ENCODE measurements at places on chromosomes 1 and 21. TPM values are rescaled to one million over a fixed set of nuclear protein-coding genes. Genes with fewer than 3 reads are reported as not detected.

- H3K4me1 ChIP-seq: peaks cover 40% of the 10 kb centered on the region
- H3K27ac ChIP-seq: peak overlapping the region; percentile 73
- H3K27me3 ChIP-seq: no peaks in the 10 kb centered on the region
- no peaks in the 10 kb centered on the region for H3K36me3 ChIP-seq
- no peak for DNase-seq
- no peak overlapping the region for H3K4me3 ChIP-seq
These were observed 34.3 kb downstream of the CASZ1 start for GRCh38 chr1:10762153-10762523.

The CASZ1 gene
- total RNA-seq: 53.4 TPM

GRCh38 chr1:10544239-10544638 lies 69.5 kb downstream of the PEX14 start:
- no peak overlapping the region for H3K27ac ChIP-seq
- H3K4me3 ChIP-seq: no peak overlapping the region
- DNase-seq: no peak
- H3K4me1 ChIP-seq: peaks cover 5% of the 10 kb centered on the region

The S100A1 gene
- total RNA-seq: not detected

GRCh38 chr1:201361652-201362504 lies 15.6 kb downstream of the TNNT2 start:
- H3K36me3 ChIP-seq: no peaks in the 10 kb centered on the region
- H3K27me3 ChIP-seq: no peaks in the 10 kb centered on the region
- DNase-seq: no peak
- no peak overlapping the region for H3K27ac ChIP-seq

DNA sequence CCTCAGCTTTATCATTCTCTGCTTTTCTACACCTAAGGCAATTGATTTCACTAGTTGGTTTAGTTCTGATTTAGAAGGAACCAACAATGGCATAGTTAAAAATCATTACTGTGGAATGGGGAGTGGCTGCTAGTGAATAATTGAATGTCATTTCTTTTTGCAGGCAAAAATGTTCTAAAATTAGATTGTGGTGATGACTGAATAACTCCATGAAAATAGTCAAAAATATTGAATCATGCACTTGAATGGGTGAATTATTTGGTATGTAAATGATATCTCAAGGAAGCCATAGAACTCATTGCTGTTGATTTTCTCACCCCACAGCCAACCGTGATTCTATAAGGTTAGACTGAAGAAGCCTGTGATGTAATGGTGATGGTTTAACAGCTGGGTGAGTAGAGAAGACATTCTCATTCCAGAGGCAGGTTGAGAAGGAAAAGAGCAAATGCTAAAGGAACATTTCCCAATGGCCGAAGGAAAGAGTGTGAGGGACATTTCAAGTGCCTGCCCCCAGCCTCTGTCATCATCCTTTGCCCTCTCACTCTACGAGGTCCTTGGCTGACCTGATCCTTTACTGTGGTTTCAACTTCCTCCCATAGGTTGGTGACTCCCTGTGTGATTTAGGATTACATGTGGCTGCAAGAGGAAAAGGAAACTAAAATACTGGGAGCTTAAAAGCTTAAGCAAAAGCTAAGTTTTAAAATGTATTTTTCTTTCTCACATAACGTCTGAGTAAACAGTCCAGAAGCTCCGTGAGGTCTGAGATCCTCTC lies 12.5 kb downstream of the OVAAL start:
- no peak for DNase-seq
- H3K4me1 ChIP-seq: peaks cover 11% of the 10 kb centered on the region
- H3K4me3 ChIP-seq: no peak overlapping the region
- H3K27me3 ChIP-seq: no peaks in the 10 kb centered on the region
- H3K27ac ChIP-seq: no peak overlapping the region

The PRAMEF11 gene
- not detected for total RNA-seq

- peak; percentile 60 for DNase-seq
- H3K4me3 ChIP-seq: peak within 1 kb of the TSS; percentile 31
- H3K4me1 ChIP-seq: peaks cover 18% of the 10 kb centered on the region
- no peaks in the 10 kb centered on the region for H3K27me3 ChIP-seq
- no peaks in the 10 kb centered on the region for H3K36me3 ChIP-seq
These were observed at the start of gene SH2D2A for GRCh38 chr1:156816561-156817328. Gene SH2D2A (minus strand): TSS chr1:156816848. CDS start chr1:156816708, 140 bp downstream.

GRCh38 chr1:206557636-206558473 lies 50.5 kb downstream of the RASSF5 start:
- no peaks in the 10 kb centered on the region for H3K27me3 ChIP-seq
- peaks cover 6% of the 10 kb centered on the region for H3K36me3 ChIP-seq
- H3K27ac ChIP-seq: peak overlapping the region; percentile 95
- DNase-seq: no peak

- H3K4me3 ChIP-seq: no peak overlapping the region
- H3K36me3 ChIP-seq: peaks cover 69% of the 10 kb centered on the region
- DNase-seq: no peak
- H3K27me3 ChIP-seq: no peaks in the 10 kb centered on the region
These were observed 58.5 kb downstream of the UBR4 start for GRCh38 chr1:19151537-19151936.

The MUL1 gene
- total RNA-seq: 30.7 TPM

The GPR37L1 gene
- not detected for total RNA-seq

The OR4F16 gene
- not detected for total RNA-seq

- H3K4me3 ChIP-seq: no peak overlapping the region
- H3K4me1 ChIP-seq: no peaks in the 10 kb centered on the region
- DNase-seq: no peak
- no peak overlapping the region for H3K27ac ChIP-seq
These were observed 278.3 kb downstream of the KCTD3 start for GRCh38 chr1:215845234-215845891.

DNA sequence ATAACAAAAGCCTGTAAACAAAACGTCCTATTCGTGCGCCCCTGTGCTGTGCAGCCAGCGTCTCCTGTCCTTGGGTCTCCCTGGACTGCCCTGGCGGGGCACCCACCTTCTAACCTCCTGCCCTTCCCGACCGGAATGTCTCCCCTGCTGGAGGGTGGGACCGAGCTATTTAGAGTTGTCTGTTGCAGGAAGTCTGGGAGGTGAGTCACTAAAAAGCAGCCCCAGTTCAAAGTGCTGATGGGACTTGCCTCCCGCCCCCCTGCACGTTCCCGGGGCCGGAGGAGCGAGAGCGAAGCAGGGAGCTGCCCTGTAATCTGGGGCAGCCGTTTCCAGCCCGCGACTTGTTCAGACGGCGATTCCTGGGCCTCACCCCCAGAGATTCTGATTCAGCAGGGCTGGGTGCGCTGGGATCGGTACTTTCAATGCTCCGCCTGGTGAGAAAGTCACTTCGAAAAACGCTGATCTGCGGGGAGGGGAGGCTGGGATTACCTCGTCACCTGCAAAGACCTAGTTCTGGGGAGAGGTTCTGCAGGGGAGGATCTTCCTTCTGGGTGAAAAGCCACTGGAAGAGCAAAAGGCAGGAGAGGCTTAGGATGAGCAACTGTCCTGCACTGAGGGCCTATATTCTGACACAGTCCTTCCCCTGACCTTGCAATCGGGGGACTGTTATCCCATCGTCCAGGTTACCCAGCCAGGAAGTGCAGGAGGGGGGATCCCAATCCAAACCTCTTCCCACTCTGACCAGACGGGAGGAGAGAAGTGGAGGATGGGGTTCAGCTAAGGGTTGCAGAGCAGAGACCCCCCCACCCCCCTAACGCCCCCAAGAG lies 1.2 kb upstream of the DHRS3 start:
- no peaks in the 10 kb centered on the region for H3K36me3 ChIP-seq
- peak; percentile 79 for DNase-seq
- peak overlapping the region; percentile 95 for H3K27ac ChIP-seq
- H3K4me3 ChIP-seq: peak overlapping the region; percentile 74

GRCh38 chr1:204479387-204480136 lies 15.0 kb downstream of the PIK3C2B start:
- no peak overlapping the region for H3K4me3 ChIP-seq
- peak overlapping the region; percentile 53 for H3K27ac ChIP-seq

The C8A gene
- total RNA-seq: not detected

The KDM5B gene
- 42.2 TPM for total RNA-seq

The SLC50A1 gene
- total RNA-seq: 19.9 TPM

- no peaks in the 10 kb centered on the region for H3K4me1 ChIP-seq
- no peaks in the 10 kb centered on the region for H3K36me3 ChIP-seq
- H3K27ac ChIP-seq: no peak overlapping the region
- no peak for DNase-seq
- no peaks in the 10 kb centered on the region for H3K27me3 ChIP-seq
These were observed 388.5 kb downstream of the OMA1 start for GRCh38 chr1:58158016-58158415.
